ENCODE measurements at places on chromosomes 5 and 9.
A peak's percentile ranks its signal among the peaks of the same experiment; 100 is the strongest.

GRCh38 chr9:81686614-81687520, 2.5 kb downstream of the TLE1 start:
- peak; percentile 87 for DNase-seq

GRCh38 chr9:121952611-121953010, 140.5 kb downstream of the TTLL11 start:
- DNase-seq, result no peak

- DNase-seq, result peak; percentile 59
Observed at GRCh38 chr5:90783460-90784333, 225.1 kb downstream of the ADGRV1 start.

DNA sequence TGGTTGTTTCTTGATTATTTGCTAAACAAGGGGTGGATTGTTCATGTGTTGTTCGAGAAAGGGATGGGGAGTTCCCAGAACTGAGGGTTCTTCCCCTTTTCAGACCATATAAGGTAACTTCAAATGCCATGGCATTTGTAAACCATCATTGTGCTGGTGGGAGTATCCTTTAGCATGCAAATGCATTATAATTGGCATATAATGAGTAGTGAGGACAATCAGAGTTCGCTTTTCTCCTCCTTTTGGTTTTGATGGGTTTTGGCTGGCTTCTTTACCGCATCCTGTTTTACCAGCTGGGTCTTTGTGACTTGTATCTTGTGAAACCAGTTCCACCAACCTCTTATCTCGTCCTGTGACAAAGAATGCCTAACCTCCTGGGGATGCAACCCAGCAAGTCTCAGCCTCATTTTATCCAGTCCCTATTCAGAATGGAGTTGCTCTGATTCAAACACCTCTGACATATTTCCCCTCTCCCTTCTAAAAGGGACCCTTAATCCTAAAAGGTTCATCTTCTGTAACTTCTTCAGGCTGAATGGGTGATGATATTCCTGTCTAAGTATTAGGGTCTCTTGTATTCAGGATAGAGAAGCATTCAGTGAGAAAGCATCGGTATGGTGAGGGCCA, 8.7 kb upstream of the FBN2 start:
- peak; percentile 45 for DNase-seq

DNA sequence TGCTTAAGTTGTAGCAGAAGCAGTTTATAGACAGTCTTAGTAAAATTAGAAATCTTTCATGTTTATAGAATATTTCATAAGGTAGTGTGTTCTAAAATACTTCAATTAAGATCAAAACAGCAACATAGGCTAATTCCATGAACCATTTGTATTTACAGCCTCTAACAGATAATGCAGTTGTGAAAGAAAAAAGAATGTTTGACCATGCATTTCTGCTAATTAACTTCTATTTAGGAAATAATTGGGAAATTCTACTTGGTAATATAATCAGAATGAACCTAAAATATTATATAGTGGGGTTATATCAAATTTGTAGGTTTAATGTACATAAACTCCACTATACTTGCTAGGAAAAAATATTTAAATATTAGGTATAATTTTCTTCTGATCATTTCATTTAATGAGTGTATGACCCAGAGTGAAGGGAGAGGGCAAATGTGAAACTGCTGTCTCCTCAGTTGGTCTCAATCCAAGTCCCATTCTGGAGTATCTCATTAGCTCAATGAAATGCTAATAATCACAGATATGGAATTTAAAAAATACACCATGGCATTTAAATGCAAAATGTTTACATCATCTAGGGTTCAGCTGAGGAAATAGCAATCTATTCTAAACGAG, 34.9 kb downstream of the ALDH1A1 start:
- no peak for DNase-seq

DNA sequence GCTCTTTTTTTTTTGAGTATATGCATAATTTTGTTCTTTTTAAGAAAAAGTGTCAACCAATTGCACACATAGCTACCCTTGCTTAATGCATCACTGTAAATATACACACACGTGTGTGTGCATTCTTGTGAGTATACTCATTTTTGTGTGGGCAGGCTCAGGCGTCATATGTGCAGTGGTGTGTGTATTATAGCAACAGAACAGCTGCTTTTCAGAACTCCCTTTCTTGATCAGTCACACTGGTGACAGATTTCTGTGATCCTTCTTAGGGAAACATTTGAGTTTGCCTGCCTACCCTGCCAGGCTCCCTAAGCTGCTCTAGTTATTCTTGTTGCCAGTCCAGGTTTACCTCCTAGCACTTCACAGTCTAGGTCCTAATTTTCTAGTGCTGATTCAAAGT, 287.0 kb upstream of the SEMA6A start:
- no peak for DNase-seq

GRCh38 chr5:84524491-84524890, 139.8 kb upstream of the EDIL3 start:
- DNase-seq, result no peak

DNA sequence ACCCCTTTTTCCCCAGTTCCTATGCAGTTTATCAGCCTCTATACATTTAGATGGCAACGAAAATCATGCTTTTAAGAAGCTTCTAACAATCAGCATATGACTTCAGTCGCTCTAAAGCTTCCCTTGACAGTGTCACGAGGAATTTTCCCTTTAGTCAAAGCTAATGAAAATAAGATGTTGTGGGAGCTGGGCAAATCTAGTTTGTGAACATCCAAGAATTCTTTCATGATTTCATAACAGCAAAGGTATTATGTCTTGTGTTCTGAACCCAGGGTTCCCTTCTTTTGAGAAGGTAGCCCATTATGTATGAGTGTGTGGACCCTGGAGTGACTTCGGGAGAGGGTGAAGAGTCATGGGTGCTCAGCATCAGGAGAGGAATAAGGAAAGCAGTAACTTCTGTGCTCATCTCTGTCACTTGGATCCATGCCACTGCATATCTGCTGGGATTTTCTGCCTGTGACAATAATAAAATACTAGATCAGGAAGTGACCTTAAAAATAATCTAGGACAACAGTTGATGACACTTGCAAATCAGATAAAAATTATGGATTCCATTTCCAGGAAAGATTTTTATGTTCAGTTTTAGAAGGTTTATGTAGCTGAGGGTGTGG, 102.4 kb downstream of the PCSK1 start:
- no peak for DNase-seq

- DNase-seq, result no peak
Observed at GRCh38 chr5:133364936-133365707, 247.2 kb downstream of the FSTL4 start.

DNA sequence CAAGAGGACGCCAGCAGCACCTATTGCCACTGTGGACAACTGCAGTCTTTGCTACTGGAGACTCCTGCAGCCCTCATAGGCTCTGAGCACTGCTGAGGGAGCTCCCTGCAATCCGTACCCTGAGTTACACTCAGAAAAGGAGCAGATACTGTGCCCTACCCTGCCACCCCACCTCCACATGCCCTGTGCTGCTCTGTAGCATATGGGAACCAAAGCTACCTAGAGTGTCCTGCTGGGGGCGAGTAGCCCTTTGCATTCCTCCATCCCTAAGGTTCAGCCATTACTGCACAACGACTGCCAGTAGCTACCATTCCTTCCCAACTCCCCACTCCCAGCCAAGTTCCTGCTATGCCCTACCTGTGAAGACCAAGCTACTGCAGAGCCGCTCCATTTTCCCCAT, 90.2 kb upstream of the SNCAIP start:
- DNase-seq, result no peak

GRCh38 chr5:74199005-74199404, 441.5 kb downstream of the ENC1 start:
- DNase-seq, result no peak

DNA sequence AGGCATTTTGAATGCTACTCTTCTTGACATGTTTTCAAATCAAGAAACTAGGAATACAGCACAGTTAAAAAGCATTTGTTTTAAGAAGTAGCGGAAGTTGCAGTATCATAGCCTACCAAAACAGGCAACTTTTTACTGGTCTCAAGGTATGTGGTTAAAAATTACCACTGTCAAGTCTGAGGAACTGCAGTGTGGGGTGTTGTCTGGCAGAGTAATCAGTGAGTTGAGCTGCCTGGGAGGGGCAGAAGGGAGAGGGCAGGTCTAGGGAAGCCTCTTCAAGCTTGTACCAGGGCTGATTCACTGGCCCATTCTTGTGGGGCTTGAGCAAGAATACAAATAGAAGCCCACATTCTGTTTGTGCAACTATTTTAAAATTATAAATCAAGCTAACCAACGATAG, 42.4 kb upstream of the SV2C start:
- no peak for DNase-seq

DNA sequence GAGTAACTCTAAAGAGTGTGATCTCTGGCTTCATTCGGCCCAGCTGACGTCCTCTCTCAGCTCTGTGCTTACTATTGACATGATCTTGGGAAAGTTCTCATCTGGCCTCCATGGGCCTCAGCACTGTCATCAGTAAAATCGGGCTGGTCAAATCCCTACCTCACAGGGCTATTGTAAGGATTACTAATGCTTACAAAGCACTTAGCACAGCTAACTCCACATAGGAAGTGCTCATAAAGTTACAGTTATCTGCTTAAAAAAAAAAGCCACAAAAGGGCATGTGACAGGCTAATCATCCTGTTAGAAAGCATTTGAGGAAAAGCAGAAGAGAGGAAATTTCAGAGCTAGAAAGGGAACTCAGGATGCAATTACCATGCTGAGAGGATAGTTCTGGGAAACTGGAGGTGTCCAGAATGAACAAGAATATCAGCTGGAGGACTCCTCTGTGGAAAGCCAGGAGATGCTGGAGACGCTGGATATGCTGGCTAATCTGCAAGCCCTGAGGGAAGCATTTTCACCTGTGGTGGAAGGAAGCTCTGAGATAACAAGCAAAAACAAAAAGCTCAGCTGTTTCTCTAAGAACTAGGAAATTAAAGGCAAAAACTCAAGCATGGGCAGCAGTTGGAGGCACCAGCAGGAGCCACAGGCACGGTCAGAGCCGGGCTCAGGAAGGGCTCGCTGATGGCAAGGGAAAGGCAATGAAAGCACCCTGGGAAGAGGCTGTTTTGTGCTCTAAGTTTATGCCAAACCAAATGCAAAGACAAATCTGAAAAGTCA, 4.4 kb upstream of the BHMT start:
- DNase-seq, result no peak

DNA sequence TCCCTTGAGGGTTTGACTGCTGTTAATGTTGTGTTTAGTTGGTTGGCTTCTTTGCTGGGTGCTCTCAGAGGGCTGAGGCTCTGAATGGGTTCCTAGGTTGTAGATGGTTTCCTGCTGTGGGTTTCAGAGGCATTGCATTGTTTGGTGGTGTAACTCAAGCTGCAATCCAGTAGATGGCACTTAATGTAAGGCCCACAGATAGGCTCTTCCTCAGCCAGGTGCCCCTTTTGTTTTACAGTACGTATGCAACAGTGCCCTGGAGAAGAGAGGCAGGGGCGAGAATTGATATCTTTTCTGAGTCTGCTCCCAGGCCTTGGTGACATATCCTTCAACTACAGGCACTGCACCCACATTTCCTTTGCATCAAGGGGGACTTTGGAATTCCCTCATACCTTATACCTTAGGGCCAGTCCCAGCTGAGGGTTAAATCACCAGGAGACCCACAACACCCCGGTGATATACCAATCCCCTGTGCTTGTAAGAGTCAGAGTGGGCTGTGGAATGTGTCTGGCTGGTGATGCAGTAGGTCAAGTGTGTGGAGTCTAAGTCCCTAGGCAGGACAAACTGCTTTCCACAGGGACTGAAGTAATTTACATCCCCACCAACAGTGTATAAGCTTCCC, 7.0 kb upstream of the UGT3A2 start:
- peak; percentile 61 for DNase-seq

Data from NCI-H748 treated with DMSO at 0.1 percent for 48 hours (cell line).